ENCODE measurements at places on chromosomes 7 and 10.

DNA sequence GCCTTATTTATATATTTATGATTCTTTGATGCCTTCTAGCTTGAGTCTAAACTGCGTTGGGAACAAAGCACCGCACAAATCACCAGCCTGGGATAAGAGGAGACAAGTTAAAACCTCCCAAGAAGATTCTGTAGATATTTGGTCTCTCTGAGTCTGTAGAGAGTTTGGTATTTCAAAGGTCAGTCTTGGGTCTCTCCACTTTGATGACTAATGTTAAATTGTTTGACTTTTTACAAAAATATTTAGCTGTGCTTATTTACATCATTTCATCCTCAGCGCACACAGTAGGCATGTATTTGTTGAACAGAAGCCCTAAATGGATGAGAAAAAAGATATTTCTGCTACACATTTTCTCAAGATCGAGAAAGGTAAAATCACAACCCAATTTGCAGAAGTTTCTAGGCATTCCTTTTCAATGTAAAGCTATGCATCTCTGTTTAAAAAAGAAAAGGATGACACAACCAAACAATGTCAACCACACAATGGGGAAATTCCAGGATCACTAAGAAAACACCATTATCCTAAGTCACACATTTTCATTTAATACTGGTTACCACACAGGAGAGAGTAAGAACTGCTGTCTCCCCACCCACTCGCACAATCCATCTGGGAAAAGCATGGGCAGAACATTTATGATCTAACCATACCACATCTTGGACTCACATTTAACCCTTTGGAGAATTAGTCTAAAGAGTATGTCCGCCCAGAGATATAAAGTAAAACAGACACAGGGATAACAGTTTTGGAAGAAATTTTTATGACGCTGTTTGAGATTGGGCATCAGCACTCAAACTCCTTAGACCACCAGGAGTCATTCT, 4.4 kb downstream of the CDK6 start:
- DNase-seq, result no peak

- DNase-seq, result no peak
These were observed 374.8 kb downstream of the INHBA start for GRCh38 chr7:41328131-41328530.

- DNase-seq, result peak; percentile 94
These were observed at the start of gene ZMIZ2 for GRCh38 chr7:44748045-44748947. Gene ZMIZ2, plus strand, starts transcription at chr7:44748847. Its CDS starts 7,403 bp downstream, at chr7:44756250.

- DNase-seq, result no peak
These were observed 40.0 kb downstream of the CLIP2 start for GRCh38 chr7:74329225-74329624.

- DNase-seq, result peak; percentile 75
These were observed 572.4 kb upstream of the LRRTM3 start for GRCh38 chr10:66353422-66353821.

DNA sequence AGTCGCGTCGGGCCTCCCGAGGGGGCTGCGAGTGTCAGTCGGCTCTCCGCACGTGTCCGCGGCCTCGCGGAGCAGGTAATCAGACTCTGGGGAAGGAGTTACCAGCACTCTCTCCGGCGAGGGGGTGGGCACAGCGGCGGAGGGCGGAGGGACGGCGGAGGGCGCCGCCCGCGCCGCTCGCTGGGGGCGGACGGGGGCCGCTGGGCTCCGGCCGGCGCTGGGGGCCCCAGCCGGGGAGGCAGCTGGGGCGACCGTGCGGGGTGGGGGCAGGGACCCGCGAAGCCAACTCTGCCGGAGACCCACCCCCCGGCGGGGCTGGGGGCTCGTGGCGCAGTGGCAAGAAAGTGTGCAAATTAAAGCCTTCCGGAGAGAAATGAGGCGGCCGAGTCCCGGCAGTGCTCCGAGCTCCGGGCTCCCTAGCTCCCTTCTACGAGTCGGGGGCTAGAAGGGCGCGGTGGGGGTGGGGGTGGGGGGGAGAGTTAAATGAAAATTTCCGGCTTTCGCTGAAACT, at the start of gene CDK6:
Gene CDK6, minus strand, starts transcription at position 85 of the 511 bp plus-strand sequence. CDS start 3,250 bp downstream, outside the sequence.
- DNase-seq, result peak; percentile 27

GRCh38 chr10:86300931-86301830, 65.4 kb downstream of the GRID1 start:
- no peak for DNase-seq

DNA sequence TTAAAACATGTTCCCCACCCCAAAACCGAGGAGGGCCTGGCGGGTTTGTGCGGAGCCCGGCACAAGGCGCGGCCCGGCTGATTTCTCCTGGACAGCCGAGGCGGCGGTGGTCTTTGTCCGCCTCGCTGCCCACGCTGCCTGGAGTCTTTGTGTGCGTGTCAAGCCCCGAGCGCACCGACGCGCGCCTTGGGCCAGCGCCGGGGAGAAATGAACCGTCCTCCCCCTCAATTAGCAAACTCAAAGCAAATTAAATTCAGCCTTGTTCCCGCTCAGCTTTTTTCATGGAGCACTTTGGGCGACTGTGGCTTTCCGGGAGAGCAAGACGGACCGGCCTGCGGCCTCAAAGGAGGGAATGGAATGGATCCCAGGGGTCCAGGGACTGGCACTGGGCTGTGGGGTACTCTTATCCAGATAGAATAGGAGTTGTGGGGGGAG, 4.1 kb downstream of the EMX2 start:
- no peak for DNase-seq

GRCh38 chr10:56583316-56583715, 222.3 kb upstream of the ZWINT start:
- no peak for DNase-seq

GRCh38 chr7:15674586-15674985, 11.9 kb downstream of the MEOX2 start:
- DNase-seq, result no peak

DNA sequence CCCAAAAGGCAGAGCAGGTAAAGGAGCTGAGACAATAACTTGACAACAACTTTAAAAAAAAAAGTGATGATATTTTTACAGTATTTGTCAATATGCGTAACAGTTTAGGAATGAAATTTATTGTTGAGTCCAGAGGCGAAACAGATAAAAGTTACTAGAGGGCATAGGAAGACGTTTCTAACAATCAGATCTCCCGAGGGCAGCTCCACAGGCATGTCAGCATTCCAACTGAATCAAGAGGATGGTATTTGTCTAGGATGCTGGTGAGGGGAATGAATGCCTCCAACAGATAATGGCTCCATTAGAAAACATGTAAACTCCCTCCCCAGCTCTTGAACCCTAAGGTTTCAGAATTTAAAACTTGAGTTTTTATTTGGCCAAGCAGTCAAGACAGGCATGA, 733.9 kb upstream of the SORCS1 start:
- DNase-seq, result no peak

GRCh38 chr10:7908541-7909210, 90.4 kb downstream of the TAF3 start:
- DNase-seq, result no peak

DNA sequence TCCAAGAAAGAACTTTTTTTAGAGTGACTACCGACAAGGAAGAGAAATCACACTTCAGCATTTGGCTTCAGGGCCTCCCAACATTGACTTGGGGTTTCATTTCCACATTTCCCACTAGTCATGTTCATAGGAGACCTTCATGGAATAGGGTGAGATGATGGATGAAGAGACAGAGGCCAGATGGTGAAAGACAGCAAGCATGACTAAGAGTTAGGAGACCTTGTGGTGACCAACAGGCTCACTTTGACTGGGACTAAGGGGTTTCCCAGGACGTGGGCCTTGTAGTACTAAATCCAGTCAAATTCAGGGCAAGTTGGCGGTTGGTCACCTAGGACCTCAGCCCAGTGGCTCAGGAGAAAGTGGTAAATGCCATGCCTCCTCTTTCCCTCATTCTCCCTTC, 3.0 kb upstream of the GIMAP5 start:
- no peak for DNase-seq

GRCh38 chr10:43041422-43042342, 35.2 kb upstream of the RET start:
- DNase-seq, result peak; percentile 2

GRCh38 chr10:74373059-74373458, 222.0 kb downstream of the ADK start:
- no peak for DNase-seq

GRCh38 chr10:46309511-46310142, 22.8 kb downstream of the ANTXRL start:
- DNase-seq, result peak; percentile 2

DNA sequence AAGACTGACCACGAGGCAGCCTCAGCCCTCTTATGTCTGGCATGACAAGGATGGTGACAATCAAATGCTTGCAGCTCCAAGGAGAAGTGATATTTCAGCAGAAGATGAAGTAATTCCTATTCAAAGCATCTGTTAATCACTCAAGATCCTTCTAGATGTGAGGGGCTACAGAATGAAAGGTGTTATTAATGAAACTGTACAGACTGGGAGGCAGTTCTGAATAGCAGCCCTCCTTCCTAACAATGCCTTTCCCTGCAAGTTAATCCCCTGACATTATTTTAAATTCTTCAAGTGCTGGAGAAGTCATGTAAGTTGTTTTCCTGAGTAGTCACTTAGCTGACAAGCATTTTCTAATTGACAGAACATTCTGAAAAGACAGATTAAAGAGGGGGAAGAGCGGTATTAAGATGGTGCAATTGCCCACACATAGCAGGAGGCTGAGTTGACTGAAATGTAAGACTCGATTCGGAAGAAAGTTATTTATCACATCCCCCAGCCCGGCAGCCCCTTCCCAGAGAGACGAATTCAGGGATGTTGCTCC, 300.8 kb downstream of the GRID1 start:
- no peak for DNase-seq

- no peak for DNase-seq
These were observed 7.3 kb upstream of the PNLIP start for GRCh38 chr10:116538456-116538855.

DNA sequence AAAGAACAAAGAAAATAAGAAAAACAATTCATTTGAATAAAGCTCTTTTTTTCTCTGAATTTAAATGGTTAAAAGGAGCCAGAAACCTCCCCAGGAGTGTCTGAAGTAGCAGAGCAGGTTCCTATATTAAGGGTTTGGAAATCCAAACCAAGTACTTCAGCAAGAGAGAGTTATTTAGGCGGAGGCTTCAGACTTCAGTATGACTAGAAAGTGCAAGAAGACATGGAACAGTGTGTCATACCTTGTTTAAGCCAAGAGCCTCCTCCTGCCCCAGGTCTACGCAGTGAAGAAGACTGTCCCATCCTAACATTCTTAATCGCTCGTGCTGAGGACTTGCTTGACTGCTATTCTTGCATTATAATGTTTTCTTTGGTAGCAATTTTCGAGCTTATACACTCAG, 51.3 kb downstream of the ODAD2 start:
- no peak for DNase-seq
